ENCODE measurements at places on chromosomes 1 and 21.

GRCh38 chr1:17531343-17531681 lies 8.2 kb upstream of the ARHGEF10L start:
- no peak for DNase-seq

GRCh38 chr1:173669491-173669941 lies at the start of gene ANKRD45:
ANKRD45 (minus strand) TSS chr1:173669851; CDS start chr1:173659418, 10,433 bp downstream.
- DNase-seq, result no peak

GRCh38 chr1:30379684-30380624 lies 343.4 kb downstream of the MATN1 start:
- peak; percentile 31 for DNase-seq

- DNase-seq, result no peak
These were observed 10.2 kb downstream of the CD52 start for GRCh38 chr1:26327956-26328362.

- DNase-seq, result no peak
These were observed 94.9 kb downstream of the NAV1 start for GRCh38 chr1:201633811-201634210.

DNA sequence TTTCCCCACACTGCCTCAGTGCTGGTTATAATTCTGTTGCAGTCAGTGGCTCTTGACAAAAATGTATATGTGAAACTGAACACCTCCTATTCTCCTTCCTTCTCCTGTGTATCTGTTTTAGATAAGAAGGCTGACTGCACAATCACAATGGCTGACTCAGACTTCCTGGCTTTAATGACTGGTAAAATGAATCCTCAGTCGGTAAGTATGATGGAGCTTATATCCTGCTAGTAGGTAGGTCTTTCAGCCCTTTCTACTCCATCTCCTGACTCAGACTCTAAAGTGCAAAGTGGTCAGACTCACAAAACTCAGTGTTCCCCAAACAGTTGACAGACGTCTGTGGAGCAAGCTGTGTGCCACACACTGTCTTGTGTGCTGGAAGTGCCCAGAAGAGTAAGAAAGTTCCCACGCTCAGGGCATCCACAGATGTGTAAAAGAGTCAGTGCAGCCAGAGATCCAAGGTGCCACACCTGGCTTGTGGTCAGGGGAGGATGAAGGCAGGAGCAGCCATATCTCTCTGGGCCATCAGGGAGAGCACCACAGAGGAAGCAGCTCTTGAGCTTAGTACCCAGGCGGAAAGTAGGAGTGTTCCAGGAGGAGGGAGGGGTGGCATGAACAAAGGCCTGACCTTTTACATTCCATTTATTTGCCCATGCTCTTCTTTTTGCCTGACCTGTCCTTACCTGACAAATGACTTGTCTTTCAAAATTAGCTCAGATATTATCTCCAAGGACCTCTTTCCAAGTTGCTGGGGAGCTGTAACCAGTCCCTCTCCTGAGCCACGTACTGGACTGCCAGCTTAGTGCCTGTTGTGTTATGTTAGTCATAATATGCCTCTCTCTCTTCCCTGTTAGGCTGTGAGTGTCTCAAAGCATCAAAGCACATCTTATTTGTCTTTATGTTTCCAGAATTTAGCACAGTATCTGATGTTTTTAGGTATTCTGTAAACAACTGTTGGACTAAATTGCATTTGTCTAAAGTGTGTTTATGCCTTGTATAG lies 14.0 kb upstream of the PODN start:
- DNase-seq, result no peak

GRCh38 chr1:183597656-183598347 lies 7.5 kb upstream of the NCF2 start:
- no peak for DNase-seq

DNA sequence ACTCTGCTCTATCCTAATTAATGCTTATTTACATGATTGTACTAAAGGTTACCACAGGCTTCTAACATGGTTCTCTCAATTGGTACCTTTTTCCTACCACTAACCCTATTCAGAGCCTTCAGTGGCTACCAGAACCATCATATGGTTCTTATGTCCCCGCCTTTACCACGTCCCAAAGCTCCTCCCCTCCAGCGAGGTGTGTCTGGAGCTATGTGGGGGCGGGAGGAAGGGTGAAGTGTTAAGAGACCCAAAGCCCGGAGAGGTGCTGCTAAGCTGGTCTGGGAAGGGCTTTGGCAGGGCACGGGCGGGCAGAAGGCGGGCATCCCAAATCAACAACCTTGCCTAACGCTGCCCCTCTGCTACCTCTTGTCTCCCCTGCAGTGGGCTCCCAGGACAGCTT lies 10.0 kb downstream of the SPATA46 start:
- DNase-seq, result no peak

DNA sequence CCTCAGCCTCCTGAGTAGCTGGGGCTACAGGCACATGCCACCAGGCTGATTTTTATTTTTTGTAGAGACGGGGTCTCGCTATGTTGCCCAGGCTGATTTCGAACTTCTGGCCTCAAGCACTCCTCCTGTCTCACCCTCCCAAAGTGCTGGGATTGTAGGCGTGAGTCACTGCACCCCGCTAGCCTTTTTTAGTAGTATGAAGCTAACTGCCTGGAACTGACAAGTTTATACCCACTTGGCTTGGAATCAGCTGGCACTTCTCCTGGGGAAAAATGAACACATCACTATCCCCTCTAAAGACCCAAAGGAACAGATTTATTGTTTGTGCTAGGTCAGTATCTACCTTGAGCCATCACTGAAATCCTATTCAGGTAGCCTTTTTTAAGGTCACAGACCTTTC lies 19.0 kb downstream of the TMEM63A start:
- no peak for DNase-seq

GRCh38 chr1:245448975-245449431 lies 294.2 kb downstream of the KIF26B start:
- no peak for DNase-seq
